Caki2 (cell line): ENCODE measurements at places on chromosomes 2 and 18.

DNA sequence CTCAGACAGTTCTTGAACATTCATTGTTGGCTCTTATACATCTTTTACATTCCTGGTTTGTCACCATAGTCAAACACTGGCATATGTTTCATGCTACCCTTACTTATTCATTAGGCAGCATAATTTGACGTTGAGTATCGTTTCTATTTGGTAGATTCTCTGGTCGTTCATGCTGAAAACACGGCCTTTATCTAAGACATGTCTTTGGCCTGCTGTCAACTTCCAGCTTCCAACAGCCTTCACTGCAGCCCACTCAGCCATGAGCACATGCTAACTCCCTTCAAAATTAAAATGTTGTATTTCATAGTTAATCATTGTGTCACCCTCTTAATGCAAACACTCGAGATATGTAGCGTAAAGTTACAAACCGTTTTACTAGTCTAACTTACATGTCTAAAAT is 493.0 kb upstream of the NRP2 start:
- no peak for DNase-seq

DNA sequence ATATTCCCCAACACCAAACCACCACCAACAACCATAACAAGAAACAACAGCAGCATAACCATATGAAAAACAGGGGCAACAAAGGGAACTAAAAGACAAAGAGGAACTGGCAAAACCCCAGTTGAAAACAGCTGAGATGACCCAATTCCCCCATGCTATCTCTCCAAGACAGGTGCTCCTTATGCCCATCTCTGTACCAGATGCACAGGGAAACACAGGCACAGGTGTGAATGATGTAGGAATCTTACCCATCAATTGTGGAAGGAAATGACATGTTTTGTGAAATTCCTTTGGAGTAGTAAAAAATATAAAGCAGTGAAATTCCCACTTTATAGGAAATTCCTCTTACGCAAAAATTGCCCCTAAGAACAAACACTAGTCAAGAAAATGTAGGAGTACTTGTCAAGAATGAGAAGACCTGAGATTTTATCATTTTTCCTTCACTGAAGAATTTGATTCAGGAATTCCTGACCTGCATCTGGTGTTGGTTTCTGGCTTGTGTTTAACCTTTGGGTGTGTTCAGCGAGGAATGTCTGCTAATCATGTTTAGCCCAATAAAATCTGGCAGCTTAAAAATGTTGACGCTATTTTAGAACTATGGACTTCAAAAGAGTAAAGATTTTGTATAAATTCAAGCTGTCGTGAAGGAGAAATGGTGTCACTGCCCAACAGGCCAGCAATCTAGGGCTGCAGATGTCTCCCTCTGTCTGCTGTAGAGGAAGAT is 67.7 kb upstream of the ARHGAP28 start:
- no peak for DNase-seq

- DNase-seq, result no peak
Measured at GRCh38 chr18:11872479-11873136, 21.4 kb downstream of the CHMP1B start.

DNA sequence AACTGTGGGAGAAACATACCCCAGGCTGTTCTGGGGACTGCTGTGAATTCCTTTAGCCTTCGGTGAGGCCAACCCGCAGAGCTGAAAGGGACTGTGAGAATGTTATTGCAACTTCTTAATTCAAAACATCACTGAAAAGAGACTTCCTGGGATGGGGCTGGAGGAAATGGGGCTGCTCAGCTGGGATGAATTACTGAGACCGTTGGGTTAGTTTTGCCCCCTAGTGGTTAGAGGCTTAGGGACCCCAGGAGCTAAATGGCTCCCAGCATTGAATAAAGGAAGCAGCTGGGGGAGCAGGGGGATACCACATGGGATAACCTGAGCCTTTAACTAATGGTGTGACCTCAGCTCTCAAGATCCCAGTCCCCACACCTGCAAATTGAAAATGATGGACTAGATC is 941.1 kb upstream of the FANCL start:
- no peak for DNase-seq
